NCI-H2227 treated with DMSO at 0.1 percent for 48 hours (cell line): ENCODE measurements at places on chromosomes 12 and 14.
A peak's percentile ranks its signal among the peaks of the same experiment; 100 is the strongest.

- DNase-seq: no peak
Observed at GRCh38 chr12:19430988-19431387, 8.3 kb upstream of the AEBP2 start.

DNA sequence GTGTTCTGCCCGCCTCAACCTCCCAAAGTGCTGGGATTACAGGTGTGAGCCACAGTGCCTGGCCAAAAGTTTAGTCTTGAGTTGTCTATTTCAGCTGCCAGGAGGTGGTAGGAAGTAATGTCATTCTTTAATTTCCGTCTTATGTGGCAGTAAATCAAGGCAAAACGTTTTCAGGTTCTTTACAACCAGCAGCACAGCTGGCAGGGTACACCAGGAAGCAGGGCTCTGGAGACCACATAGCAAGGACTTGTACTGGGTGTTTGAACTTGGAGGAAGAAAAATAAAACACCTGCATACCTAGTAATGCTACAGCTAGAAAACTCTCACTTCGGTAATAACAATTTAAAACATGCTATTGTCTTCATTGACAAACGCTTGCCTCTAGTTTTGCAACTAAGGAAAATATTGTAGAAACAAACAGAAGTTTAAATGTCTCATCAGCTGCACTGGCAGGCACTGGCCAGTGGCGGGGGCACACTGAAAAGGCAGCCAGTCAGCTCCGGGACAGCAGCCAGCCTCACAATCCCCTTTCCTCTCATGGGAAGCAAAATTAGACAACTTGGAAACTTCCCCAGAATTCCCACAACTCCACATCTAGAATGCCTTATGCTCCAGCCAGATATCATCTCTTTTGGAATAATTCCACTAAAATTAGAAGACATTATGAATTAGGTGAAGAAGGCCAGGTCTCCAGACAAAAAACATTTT lies 72.2 kb downstream of the CLIP1 start:
- DNase-seq: no peak

GRCh38 chr12:25958428-25959070 lies at the start of gene RASSF8:
TSS of gene RASSF8 (plus strand) at chr12:25958682. CDS start at chr12:26055344, 96,662 bp downstream.
- DNase-seq: peak; percentile 6

GRCh38 chr14:89304561-89304960 lies 112.5 kb downstream of the FOXN3 start:
- DNase-seq: no peak

GRCh38 chr12:41794336-41794735 lies 350.3 kb downstream of the GXYLT1 start:
- peak; percentile 3 for DNase-seq

DNA sequence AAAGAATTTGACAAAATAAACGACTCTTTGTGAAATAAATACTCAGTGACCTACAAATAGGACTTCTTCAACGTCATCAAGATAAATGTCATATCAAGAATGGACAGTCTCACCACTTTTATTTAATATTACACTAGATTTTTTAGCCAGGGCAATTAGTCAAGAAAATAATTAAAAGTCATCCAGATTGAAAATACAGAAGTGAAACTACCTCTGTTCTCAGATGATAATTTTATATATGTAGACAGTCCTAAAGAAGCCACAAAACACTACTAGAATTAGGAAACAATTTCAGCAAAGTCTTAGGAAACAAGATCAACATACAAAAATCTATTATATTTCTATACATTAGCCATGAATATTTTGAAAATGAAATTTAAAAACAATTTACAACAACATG lies 689.6 kb upstream of the SEL1L start:
- no peak for DNase-seq

DNA sequence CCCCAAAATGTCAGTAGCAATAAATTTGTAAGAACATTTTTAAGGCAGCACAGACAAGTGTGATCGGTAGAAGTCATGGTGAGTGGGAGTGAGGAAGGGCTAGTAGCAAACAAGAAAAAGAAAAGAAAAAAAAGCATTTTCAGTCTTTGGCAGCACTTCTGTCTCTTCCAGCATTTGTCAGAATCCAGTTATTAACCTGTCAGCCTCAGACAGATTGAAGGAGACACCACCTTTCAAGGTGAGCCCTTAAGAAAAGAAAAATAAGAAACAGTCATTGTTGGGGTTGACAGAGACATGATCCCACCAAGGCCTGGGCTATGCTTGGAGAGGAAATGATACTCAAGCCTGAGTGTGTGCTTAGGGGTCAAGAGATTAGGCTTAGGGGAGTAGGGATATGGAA lies 947.4 kb downstream of the NRXN3 start:
- DNase-seq: no peak

GRCh38 chr14:62084020-62084419 lies 321.8 kb downstream of the SNAPC1 start:
- no peak for DNase-seq

DNA sequence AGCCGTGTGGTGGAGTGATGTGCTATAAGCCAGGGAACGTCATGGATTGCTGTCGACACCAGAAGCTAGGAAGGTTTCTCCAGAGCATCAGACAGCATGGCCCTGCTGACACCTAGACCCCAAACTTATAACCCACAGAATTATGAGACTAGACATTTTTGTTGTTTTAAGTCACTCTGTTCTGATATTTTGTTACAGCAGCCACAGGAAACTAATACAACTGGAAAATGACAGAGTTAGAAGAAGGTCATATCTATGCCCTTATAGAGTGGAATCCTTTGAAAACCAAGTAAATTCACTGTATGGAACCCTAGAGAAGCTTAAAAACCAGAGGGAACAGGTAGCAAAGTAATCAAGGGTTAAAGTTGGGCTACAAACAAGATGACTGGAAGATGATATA lies 42.5 kb downstream of the SPTLC2 start:
- DNase-seq: no peak

- DNase-seq: no peak
Observed at GRCh38 chr14:65334765-65335410, 77.6 kb upstream of the FUT8 start.

DNA sequence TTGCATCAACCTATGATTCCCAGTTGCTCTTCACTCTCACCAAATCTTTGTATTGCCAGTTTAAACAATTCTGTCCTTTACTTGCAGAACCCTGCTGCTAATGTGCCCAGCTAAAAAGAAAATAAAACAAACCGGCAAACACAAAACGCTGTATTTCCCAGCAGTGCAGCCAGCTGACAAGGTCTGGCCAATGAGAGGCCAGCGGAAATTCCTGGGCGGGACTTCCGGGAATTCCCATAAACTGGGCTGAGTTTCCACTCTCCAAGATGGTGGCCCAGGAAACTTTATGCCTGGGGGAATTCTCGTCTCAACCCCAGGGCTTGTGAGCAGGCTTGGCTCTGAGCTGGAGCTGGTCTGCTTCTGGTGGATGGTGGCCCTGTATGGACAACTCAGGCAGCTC lies 807.3 kb upstream of the TMEM132C start:
- no peak for DNase-seq

- no peak for DNase-seq
Observed at GRCh38 chr14:104090071-104090748, 4.7 kb downstream of the ASPG start.

DNA sequence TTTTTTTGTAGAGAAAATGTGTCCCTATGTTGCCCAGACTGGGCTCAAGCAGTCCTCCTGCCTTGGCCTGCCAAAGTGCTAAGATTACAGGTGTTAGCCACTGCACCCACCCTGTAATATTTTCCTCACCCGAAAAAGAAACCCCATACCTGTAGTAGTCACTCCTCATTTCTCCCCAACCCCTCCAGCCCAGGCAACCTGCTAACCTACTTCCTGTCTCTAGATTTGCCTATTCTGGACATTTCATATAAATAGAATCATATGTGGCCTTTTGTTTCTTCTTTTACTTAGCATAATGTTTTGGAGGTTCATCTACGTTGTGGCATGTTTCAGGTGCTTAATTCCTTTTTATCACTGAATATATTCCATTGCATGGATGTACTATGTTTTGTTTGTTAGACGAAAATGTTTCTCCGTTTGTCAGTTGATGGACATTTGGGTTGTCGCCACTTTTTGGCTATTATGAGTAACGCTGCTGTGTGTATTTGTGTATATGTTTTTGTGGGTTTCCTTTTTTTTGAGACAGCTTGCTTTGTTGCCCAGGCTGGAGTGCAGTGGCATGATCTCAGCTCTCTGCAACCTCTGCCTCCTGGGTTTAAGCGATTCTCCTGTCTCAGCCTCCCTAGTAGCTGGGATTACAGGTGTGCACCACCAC lies 6.2 kb downstream of the ANKRD13A start:
- DNase-seq: no peak

DNA sequence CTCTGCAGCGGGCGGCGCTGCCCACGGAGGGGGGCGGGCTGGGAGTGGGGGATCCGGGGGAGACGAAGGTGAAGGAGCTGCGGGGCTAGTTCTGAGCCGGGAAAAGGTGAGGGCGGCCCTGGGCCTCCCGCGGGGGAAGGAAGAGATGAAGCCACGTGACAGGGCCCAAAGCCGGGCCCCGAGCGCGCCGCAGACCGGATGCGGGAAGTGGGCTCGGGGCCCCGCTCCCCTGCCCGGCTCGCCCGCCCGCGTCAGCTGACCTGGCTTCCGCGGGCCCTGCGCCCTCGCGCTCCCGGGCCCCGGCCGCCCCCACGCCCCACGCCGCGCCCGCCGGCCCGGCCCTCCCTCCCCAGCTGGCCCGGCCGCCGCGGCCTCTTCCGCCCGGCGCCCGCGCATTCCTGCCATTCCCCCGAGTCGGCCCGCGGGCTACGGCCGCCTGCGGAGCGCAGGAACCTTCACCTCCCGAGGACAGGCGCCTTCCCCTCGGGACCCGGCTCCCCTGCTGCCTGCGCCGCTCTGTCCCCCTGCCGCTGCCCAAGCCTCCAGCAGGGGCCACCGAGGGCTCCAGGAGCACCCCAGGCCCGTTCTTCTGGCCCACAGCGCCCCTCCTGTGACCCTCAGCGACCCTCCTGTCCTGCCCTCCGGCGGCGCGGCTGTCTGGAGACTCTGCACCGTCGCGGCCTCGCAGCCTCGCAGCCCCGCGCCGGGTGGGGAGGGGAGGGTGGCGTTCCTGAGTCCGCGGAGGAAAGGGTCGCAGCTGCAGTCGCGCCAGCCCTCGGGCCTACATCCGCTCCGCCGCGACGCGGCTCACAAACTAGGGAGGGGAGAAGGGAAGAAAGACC lies 20.4 kb downstream of the NINJ2 start:
- no peak for DNase-seq

DNA sequence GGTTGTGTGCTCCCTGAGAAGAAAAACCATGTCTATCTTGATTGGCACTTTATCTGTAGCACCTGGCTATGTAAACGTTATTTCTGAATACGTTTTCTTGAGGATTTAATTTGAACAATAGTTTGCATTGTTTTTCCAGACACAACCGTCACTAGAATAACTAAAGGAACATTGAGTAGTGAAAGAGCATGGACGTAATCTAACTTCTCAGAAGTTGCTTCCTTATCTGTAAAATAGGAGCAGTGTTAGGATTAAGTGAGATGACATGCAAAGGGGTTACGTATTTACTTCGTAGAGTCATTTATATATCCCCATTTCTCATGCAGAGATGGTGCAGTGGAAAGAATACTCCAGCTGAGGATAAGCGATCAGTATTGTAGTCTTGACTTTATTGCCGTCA lies 8.1 kb downstream of the AEBP2 start:
- no peak for DNase-seq

- no peak for DNase-seq
Observed at GRCh38 chr14:20680843-20681347, 3.5 kb upstream of the RNASE4 start.

DNA sequence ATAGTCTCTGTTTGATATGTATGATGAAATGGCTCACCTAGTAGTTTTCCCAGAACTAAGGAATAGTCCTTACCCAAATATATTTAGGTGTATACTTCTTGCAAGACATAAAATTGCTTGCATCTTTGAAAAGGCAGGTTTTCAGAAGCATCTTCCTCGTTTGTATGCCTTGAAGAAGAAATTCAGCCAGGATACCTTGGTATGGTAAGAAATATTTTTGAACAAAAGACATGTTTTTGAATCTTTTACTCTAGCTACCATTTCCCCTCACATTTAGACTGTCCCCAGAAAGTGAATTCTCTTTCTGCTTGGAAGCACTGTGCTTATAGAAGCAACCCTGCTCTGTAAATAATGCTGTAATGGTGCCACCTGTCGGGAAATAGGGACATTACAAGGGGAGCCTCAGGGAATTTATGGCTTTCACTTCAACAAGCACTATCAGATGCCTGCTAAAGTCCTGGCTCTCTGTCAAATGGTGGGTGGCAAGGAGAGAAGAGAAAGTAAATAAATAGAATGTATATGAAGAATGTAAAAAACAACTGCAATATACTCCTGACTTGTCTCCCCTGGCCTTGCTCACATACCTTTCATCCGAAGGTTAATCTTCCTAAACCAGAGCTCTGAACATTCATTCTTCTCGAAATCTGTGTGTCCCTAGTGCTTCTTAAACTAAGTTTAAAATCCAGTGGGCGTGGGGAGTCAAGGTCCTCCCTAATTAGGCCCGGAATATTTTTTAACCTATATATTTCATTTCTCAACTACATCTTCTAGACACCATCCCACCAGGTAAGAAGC lies 6.1 kb downstream of the CCDC184 start:
- DNase-seq: peak; percentile 55

DNA sequence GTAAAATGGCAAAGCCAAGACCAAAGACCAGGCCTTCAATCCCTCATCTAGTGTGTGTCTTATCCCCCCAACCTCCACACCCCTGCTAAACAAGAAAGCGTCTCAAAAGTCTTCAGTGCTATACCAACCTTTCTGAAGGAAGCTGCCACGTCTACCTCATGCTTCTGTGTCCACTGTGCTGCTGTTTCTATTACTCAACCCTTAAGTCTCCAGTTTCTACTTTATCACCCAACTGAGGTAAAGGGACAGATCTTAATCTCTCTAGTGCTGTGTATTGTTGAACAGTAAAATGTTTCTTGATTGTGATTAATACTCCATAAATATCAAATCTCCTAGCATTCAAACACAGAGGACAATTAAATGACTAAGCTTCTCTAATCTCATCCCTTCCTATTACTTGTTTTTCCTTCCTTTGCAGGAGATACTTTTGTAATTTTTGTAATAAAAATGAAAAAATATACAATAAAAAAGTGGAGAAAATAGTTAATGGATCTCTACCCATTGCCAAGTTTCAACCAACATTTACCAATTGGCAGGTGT lies 23.3 kb downstream of the BTBD7 start:
- DNase-seq: no peak

GRCh38 chr14:80764921-80765507 lies 176.5 kb downstream of the CEP128 start:
- no peak for DNase-seq

DNA sequence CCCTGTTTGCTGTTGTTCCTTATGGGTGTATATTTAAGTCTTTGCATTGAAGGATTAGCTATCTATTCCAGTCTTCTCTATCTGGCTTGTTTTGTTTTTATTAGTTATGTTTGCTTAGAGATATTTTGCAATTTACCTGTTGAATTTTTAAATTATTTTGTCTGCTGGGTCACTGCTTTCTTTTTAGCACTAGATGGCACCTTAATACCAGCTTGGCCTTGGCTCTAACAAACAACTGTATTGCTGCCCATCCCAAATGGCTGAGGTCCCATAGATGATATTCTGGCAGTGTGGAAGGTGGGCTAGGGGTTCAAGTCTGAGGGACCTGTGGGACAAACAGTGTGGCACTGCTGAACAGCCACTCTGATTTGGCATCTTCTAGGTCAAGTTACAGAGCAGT lies 144.0 kb upstream of the FBXO33 start:
- no peak for DNase-seq

- no peak for DNase-seq
Observed at GRCh38 chr14:22482085-22482694, 106.8 kb downstream of the DAD1 start.
